Parietal lobe (tissue), 2 donors: ENCODE measurements at places on chromosomes 1 and 21. TPM values are rescaled to one million over a fixed set of nuclear protein-coding genes. Genes with fewer than 3 reads are reported as not detected.

The CSRP1 gene
- 15.0 TPM for total RNA-seq

The PIGR gene
- not detected for total RNA-seq

The IL24 gene
- total RNA-seq: not detected

The IRF6 gene
- total RNA-seq: not detected

The STPG1 gene
- total RNA-seq: 5.3 TPM

The LCE2B gene
- total RNA-seq: not detected

The OLFML3 gene
- total RNA-seq: 8.1 TPM

The S100A1 gene
- total RNA-seq: 0.94 TPM

The FCRL4 gene
- not detected for total RNA-seq

The CAPZB gene
- 45.1 TPM for total RNA-seq

The CHIA gene
- total RNA-seq: not detected

The LRRC71 gene
- not detected for total RNA-seq

The MYOM3 gene
- total RNA-seq: not detected

The KDM5B gene
- 319 TPM for total RNA-seq
